ENCODE measurements at places on chromosomes 11 and 22. TPM values are rescaled to one million over a fixed set of nuclear protein-coding genes. Genes with fewer than 3 reads are reported as not detected.

DNA sequence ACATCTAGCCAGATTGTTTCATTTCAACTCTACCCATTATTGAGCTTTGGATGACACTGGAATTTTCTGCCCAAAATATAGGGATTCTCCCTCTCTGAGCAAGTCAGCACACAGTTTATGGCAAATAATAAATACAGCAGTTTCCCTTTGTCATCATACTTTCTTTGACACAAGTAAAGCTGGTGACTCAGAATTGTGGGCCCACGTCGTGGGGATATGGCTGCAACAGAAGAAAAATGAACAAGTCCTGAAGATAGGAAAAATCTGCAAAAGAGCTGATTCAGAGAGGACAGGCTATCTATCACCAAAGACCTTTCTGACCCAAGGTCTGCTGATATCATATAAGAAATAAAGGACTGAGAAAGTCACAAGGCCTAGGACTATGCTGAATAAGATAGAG is 236.3 kb upstream of the ZC3H12C start:
- H3K36me3 ChIP-seq = no peaks in the 10 kb centered on the region
- DNase-seq = no peak
- no peak overlapping the region for H3K4me3 ChIP-seq
- H3K27ac ChIP-seq = no peak overlapping the region

GRCh38 chr22:42353883-42354727 is 78.1 kb downstream of the NFAM1 start:
- H3K36me3 ChIP-seq = no peaks in the 10 kb centered on the region
- no peaks in the 10 kb centered on the region for H3K4me1 ChIP-seq
- no peak overlapping the region for H3K4me3 ChIP-seq
- DNase-seq = no peak

GRCh38 chr11:1706634-1707400 is 9.8 kb downstream of the KRTAP5-6 start:
- H3K4me1 ChIP-seq = no peaks in the 10 kb centered on the region
- no peak overlapping the region for H3K4me3 ChIP-seq
- no peaks in the 10 kb centered on the region for H3K36me3 ChIP-seq
- no peak overlapping the region for H3K27ac ChIP-seq
- DNase-seq = no peak
- H3K27me3 ChIP-seq = no peaks in the 10 kb centered on the region

PATE4 gene
- not detected for total RNA-seq

DNA sequence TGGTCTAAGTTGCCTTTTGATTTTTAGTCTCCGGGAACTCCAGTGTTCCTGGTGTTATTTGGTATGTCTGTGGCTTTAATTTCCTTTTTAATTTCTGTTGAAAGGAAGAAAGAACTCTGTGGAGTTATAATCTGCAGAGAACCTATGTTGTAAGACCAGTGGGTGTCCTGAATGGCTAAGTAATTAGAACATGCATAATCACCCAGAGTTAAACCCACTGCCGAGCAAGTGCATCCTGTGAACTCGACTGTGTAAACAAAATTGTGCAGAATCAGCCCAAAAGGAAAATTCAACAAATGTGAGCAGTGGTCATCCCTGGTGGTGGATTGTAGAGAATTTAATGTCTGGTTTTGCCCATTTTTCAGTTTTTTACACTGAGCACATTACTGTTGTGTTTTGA is 162.5 kb downstream of the COMMD9 start:
- no peaks in the 10 kb centered on the region for H3K36me3 ChIP-seq
- H3K4me3 ChIP-seq = no peak overlapping the region
- no peak overlapping the region for H3K27ac ChIP-seq
- no peak for DNase-seq
- H3K4me1 ChIP-seq = peaks cover 9% of the 10 kb centered on the region

HIC2 gene
- 8.6 TPM for total RNA-seq

GRCh38 chr11:36693139-36693843 is 95.3 kb upstream of the RAG2 start:
- no peak for DNase-seq
- no peaks in the 10 kb centered on the region for H3K4me1 ChIP-seq
- no peaks in the 10 kb centered on the region for H3K27me3 ChIP-seq
- H3K27ac ChIP-seq = no peak overlapping the region

DNA sequence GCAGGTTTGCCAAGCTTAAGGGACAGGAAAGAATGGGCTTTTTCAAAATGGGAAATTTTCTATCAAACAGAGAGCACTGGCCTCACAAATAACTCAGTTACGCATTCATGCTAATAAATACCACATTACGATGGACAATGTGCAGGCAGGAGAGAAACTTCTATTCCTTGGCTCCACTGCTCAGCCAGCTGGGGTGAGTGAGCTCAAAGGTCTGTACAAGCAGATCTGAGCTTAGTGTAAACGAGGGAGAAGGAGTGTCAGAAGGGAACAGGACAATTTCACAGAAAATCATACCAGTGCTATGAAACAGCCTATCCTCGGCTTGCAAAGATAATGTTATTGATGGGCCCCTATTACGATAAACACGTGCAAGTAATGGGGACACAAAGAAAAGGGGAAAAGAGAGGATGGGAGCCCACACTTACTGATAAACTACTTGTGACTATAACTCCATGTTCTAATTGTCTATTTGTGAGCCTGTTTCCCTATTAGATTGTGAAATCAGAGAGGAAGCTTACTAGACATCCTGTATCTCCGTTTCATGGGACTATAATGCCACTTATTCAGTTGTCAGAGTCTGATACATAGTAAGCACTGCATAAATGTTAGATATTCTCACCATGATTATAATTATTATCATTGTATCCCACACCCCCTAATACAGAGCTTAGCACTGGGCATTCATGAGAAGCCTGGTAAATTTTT is 46.3 kb downstream of the AMOTL1 start:
- H3K4me1 ChIP-seq = no peaks in the 10 kb centered on the region
- H3K27me3 ChIP-seq = no peaks in the 10 kb centered on the region
- no peak overlapping the region for H3K4me3 ChIP-seq
- no peak overlapping the region for H3K27ac ChIP-seq
- H3K36me3 ChIP-seq = no peaks in the 10 kb centered on the region
- DNase-seq = no peak
